Thyroid gland (tissue), 4 donors: ENCODE measurements at places on chromosomes 1 and 21. TPM values are rescaled to one million over a fixed set of nuclear protein-coding genes. Genes with fewer than 3 reads are reported as not detected.
A peak's percentile ranks its signal among the peaks of the same experiment; 100 is the strongest.

The CFHR1 gene
- total RNA-seq = not detected

- no peak for DNase-seq
These were observed 72.9 kb upstream of the COL6A1 start for GRCh38 chr21:45908536-45909237.

DNA sequence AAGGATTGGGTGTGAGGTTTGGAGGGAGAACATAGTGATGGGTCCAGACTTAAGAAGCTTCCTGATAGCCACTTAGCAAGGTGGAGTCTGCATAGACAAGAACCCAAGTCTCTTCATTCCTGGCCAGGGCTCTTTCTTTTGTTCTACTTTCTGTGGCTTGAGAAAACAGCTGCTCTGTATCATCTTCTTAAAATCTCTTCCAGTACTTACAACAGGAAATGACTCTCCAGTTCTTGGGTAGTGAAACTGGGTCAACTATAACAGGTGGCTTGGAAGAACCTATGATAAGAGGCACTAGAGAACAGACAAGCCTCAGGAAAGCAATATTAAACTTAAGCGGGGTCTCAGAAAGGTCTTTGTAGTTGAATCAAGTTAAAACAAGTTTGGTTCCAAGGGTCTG lies 148.1 kb upstream of the USP24 start:
- no peak for DNase-seq

DNA sequence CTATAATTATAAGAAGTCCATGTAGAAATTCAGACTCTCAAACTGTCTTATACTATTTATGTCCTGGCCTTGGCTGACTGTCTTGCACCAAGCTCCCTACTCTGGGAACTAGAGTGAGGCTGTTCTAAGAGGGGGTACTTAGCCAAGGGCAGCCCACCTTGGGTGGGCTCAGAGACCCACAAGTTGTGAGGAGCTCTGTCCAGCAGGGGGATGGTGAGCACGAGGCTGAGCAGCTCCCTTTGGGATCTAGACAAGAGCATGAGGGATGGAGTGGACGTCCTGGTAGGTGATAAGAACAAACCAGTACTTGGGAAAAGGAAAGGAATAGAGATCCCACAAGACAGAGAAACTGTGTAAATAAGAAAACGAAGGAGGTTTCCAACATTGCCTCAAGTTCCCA lies 127.1 kb upstream of the SLC44A3 start:
- DNase-seq = no peak

The IL20 gene
- not detected for total RNA-seq

DNA sequence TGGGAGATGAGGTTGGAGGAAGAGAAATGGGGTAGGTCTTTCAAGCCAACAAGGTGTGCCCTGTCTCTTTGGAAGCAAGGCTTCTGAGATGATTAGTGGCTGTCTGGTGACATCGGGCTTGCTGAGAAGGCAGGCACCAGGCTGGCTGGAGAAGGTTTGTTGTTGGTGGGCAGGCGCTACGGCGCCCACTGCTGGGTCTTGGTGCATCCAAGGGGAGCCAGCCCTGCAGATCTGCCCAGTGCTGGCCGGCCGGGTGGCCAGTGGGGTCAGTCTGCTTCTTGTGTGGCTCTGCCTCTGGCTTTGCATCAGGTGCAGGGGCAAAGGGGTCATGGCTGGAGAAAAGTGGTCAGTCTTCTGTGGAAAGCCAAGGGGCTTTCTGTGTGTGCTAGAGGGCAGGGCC lies 126.2 kb downstream of the TLR5 start:
- DNase-seq = no peak

GRCh38 chr1:225828706-225829345 lies 18.9 kb downstream of the EPHX1 start:
- DNase-seq = no peak

DNA sequence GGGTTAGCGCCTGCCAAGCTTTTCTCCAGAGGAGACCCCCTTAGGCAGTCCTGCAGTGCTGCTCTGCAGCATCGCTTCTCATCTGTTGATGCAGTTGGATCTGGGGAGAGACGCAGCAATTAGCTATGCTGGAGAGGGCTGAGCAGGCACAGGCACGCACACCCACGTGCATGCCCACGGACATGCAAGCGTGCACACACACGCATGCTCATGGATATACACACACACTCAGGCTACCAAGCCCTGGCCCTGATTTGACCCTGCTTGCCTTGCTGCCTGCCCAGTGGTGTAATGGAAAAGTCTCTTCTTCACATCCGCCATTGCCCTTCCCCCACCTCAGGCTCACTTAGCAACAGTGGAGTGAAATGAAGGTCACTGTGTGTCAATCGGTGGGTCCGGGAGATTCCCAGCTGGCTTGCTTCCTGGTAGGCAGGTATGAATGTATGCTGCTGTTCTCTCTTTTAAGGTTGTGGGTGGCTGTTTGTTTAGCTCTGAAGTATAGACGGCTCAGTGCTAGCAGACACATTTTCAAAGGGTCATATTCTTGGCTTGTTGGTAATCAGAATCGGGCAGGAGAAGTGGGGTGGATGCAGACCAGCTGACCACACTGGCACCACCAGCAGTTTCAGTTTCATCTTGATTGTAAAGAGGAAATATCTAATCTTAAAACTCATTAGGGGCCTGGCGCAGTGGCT lies 9.5 kb downstream of the ATP1B1 start:
- peak; percentile 62 for DNase-seq

DNA sequence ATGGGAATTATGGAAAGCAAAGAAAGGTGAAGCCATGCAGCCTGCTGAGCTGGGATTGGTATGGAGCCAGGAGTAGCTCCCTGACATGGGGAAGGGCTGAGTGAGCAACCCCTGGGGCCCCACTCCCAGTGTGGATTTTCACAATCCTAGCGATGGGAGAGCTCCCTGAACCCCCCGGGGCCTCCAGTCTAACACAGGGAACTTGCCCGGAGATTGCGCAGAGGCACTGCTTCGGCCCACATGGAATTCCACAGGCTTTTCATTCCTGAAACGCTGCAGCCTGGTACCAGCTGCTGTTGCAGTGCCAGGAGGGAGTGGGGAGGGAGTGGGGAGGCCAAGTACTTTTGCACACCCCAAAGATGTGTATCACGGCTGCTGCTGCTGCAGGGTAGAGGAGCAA lies 110.4 kb upstream of the C21orf91 start:
- DNase-seq = no peak

- DNase-seq = no peak
These were observed 493.0 kb upstream of the ADGRL4 start for GRCh38 chr1:79499541-79499940.

The SH3D21 gene
- total RNA-seq = 13.1 TPM

- DNase-seq = no peak
These were observed 15.2 kb upstream of the RCSD1 start for GRCh38 chr1:167614851-167615250.

The TIE1 gene
- total RNA-seq = 39.1 TPM

DNA sequence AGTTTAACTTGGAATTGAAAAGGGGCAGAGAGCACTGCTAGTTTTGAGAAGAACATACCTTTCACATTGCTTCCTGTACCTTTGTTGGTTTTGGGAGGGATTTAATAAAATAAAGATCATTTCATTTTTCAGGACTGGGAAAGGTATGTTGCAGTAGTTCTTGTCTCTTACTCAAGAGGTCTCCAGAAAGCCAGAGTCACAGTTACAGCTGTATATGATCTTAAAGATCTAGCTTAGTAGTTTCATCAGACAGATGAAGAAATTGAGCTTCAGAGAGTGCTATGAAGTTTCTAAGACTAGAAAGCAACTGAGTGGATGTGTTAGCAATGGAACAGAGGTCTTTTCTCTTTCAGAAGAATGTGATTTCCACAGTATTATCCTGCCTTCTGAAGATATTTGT lies 1.0 kb downstream of the OR10K2 start:
- DNase-seq = no peak

DNA sequence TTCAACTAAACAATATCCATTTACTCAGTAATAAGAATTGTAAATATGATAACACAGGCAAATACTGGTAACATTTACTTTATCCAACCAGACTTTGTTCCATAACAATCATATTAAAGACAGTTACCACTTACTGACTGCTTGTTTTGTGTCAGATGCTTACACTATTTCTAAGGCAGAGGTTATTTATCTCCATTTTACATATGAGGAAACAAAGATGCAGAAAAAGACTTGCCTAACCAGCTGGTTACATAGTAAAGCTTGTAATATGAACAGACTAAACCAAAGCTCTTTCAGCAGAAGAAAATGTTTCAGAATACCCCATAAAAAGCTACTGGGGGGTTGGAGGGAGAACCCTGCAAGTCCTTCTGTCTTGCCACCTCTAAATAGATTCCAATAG lies 180.1 kb downstream of the EIF4G3 start:
- DNase-seq = no peak
